ENCODE measurements at places on chromosomes 7 and 10. TPM values are rescaled to one million over a fixed set of nuclear protein-coding genes. Genes with fewer than 3 reads are reported as not detected.
A peak's percentile ranks its signal among the peaks of the same experiment; 100 is the strongest.

- DNase-seq: no peak
These were observed 60.8 kb downstream of the MDH2 start for GRCh38 chr7:76108540-76109233.

- DNase-seq: no peak
These were observed 5.0 kb downstream of the TBX20 start for GRCh38 chr7:35248576-35249536.

GRCh38 chr10:58913717-58914116 lies 262.7 kb upstream of the PHYHIPL start:
- no peak for DNase-seq

GRCh38 chr7:63899691-63900393 lies 98.8 kb upstream of the ZNF722 start:
- peak; percentile 81 for DNase-seq

DNA sequence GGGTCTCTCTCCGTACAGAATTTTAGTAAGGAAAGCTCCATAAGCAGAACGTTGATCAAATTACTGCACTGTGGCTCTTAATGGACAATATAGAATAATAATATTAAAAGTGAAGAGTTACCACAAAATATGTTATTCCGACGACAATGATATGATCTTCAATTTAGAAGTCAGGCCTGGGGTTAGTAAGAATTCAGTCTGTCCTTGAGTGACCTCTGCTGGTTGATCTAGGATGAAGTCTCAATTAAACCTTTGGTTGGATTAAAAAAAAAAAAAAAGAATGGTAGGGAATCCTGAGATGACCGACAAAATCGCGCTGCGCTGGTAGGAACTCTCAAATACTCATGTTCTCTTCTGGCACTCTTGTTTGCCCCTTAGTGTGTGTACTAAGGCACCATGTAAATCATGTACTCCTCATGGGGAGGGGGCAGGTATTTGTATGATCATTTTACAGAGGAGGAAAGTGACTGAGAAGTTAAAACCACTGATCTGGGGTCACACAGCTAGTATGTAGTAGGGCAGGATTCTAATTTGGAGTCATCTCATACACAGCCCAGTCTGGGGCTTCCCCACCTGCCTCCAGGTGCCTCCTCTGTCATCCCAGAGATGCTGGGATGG lies 161.3 kb upstream of the NPVF start:
- no peak for DNase-seq

- DNase-seq: peak; percentile 37
These were observed 38.0 kb downstream of the ZNF777 start for GRCh38 chr7:149422914-149423301.

DNA sequence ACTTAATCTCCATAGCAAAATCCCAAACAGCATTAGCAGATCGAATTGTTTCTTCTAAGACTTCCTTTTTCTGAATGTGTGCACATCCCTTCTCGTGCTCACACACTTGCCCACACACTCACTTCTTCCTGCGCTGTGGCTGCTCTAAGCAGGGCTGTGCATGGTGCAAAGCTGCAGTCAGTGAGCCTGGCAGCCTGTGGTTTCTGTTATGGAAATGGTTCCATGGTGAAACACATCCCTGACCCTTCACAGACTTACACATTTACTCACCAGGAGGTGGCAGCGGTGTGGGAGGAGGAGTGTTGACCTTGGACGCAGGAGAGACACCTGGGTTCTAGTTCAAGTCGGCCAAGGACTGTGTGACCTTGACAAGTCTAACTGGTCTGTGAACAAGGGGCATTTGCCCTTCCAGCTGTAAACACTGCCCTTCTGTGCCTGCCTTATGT lies 24.9 kb downstream of the MTURN start:
- DNase-seq: peak; percentile 27

DNA sequence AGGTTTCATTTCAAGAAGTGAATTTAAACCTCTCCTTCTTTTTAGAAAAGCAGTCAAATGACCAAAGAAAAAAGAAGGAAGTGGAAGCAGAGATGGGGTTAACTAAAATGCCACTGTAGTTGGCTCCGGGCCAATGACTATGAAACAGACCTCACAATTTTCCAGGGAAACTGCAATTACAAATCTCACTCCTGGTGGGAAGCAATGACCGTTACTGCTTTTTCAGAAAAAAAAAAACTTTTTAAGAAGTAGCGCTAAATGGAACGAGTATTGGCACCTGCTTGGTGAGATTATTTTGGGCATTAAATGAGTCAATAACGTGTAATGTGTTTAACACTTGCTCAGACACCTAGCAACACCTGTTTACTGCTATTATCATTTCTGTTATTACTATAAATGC lies 1.2 kb downstream of the SFRP4 start:
- no peak for DNase-seq

- DNase-seq: no peak
These were observed 84.0 kb downstream of the ORC5 start for GRCh38 chr7:104123786-104124185.

DNA sequence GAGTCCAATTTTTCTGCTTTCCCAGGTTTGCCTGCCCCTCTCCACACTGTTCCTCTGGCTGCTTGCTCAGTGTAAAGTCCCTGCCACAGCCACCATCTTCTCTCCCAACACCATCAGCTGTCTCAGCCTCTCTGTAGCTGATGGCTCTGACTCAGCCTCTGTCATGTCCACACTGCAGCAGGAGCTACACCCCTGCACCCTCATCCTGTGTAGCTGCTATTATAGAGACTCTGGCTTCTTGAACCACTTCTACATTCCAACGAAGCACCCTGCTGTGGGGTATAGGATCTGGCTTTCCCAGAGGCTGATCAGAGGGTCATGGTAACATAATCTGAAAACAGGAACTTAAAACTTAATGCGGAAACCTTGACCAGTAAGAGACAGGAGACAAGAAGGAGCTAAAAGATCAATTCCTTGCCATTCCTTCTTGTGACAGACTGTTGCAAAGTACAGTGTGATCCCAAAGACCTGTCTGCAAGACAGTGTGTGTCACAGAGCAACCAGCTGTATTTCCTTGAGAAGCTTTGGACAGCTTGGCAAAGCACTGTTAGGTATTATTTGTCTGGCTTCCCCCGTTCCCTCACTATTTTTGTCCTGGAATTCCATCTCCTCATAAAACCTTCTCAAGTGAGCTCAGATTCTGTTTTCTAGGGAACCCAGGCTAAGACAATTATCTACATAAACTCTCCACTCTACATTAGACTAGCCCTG lies 42.3 kb downstream of the NRCAM start:
- DNase-seq: no peak

DNA sequence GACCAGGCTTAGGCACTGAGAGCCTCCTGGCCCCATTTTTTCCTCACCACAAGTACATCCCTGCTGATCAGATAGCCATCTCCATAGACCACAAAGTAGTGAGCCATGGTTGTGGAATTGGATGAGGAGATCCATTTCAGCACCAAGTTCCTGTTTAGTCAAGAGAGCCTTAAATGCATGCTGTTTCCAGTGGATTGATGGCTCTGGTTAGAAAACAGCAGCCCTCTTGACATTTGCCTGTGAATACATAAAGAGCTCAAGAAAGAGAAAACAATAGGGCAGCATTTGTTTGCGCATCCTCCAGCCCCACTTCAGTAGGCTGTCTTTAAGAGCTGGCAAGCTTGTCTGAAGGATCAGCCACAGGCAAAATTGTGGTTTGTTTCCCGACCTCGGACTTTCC lies 251.2 kb downstream of the POU6F2 start:
- DNase-seq: no peak

DNA sequence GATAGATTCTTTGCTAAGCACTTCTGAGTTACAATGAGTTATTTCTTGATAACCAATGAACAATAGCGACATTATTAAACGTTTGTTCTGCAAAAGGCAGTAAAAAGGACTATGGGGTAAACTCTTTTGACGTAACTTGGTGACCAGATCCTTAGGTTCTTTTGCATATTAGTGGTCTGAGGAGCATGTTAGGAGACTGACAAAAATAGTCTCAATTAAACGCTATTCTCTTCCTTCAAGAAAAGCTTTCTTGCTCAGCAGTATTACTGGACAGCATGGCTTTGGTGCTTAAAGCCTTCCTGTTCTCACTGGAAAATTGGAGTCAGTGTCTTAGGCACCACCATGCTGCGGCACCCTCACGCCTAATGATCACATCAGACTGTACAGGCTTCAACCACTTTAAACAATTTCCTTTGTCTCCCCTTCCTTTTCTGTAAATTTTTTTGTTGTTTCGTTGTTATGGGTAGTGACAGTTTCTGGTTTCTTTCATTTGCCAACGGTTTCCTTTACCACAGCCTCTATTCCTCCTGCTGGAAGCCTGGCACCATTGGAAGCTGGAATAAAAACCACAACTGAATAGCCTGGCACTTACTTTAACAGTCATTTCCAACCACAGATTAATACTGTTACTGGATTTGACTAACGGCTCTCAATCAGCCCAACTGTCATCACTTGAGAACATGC lies 49.2 kb upstream of the FAM133B start:
- DNase-seq: peak; percentile 54

GRCh38 chr7:16942929-16943509 lies 61.2 kb upstream of the AGR3 start:
- no peak for DNase-seq

- no peak for DNase-seq
These were observed 351.2 kb downstream of the DGKB start for GRCh38 chr7:14551310-14551709.

GRCh38 chr10:106515206-106515790 lies 649.2 kb downstream of the SORCS1 start:
- DNase-seq: no peak

GRCh38 chr7:30584965-30585364 lies 9.7 kb upstream of the GARS1 start:
- DNase-seq: no peak

DNA sequence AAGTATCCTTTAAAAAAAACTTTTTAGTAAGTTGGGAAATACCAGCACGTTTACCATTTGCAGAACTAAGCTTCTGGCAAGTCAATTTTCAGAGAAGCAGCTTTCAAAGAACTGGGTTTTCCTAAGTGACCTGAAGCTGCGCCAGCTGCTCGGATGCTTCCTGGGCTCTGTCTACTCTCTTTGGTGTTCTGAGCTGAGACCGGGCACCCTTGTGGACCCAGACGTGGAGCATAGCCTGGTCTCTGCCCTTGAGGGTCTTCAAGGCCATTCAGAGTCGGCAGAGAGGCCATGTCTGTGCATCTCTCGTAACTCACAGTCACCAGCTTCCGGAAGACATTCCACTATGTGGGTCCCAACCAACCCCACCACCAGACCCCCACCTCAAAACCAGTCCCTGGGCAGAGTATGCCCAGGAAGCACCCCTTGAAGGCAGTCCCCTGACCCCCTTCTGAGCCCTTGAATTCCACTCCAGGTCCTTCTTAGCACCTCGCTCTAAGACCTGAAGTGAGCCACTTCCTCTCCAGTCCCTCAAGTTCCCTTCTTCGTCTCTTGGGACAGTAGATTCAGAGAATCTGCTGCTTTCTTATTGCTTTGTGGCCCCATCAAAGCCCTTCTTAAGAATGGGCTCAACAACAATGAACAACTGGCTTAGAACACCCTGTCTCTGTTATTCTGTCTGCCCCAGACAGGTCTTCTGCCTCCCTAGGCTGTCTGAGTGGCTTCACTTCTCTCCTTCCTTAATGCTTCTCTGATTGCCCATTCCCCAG lies 8.5 kb downstream of the CALML5 start:
- DNase-seq: no peak

DNA sequence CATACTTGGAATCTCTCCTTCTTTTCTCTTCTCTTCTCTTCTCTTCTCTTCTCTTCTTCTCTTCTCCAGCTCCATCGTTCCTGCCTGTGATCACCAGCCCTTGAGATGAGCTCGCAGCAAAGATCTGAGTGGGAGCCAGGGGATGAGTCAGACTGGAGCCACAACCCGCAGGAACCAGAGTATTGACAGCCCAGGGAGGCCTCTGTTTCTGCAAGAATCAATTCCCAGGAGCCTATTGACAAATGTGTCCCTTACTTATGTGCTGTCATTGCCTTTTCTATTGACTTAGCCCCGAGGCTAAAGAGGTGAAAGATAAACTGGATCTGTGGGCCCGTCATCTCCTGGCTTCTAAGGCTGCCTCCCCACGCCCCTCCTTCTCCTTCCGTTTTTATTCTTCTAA lies 13.1 kb upstream of the HABP2 start:
- DNase-seq: no peak

GRCh38 chr10:132173185-132173584 lies 13.6 kb upstream of the DPYSL4 start:
- no peak for DNase-seq

- DNase-seq: peak; percentile 65
These were observed 166.3 kb downstream of the NEURL1 start for GRCh38 chr10:103659674-103660363.

DNA sequence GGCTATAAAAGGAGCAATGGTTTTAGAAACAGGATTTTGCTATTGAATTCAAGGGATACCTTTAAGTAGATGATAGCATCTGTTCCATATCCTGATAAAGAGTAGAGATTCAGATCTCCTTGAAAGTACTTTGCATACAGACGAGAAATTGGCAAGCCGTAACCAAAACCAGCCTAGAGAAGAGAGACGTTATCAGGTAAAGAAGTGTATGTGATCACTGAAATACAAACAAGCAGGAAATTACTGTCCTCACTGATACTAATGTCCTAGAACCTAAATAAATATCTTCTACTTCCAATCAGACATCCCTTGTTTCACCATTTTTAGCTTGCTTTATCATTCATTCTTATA lies 9.4 kb downstream of the PDK4 start:
- DNase-seq: no peak

DNA sequence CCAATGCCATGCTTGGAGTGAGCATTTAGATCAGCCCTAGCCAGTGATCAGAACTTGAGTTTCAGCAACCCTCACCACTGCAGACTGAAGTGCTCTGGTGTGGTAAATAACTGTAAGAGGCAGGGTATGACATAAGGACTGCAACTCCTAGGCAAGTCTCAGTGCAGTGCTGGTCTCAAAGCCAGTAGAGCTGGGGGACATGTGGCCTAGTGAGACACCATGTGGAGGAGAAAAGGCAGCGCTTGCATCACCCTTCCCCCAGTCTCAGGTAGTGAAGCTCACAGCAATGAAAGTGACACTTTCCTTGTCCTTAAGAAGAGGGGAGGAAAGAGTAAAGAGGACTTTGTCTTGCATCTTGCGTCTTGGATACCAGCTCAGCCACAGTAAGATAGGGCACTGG lies 386.8 kb upstream of the POT1 start:
- DNase-seq: no peak

DNA sequence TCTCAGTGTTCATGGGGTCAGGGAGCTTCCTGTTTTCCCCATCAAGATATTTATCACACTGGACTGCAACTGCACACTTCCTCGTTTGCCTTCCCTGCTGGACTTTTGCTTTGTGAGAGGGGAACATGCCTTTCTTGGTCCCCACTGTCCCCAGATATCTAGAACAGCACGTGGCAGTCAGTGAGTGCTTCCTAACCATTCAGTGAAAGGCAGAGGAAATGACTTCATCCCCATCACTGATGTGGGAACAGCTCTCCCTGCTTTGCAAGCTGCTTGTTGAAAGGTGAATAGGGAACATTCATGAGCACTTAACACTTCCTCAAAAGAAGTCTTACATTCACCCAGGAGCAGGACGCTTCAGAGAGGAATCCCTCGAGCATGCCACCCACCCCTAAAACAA lies 135.4 kb downstream of the MYOF start:
- no peak for DNase-seq

- DNase-seq: no peak
These were observed 70.2 kb downstream of the ZRANB1 start for GRCh38 chr10:125011926-125012705.

GRCh38 chr7:123945938-123946337 lies 20.9 kb downstream of the SPAM1 start:
- DNase-seq: no peak

- DNase-seq: no peak
These were observed 5.1 kb upstream of the ZNF32 start for GRCh38 chr10:43653746-43654145.

Gene EBLN1
- total RNA-seq: not detected

Gene SPAM1
- total RNA-seq: not detected

Gene NEUROD6
- total RNA-seq: not detected

Gene PLEKHS1
- not detected for total RNA-seq

Gene CPEB3
- 1.9 TPM for total RNA-seq

Gene TSPAN12
- total RNA-seq: not detected

Gene WDR86
- total RNA-seq: not detected

Gene CYP3A5
- total RNA-seq: not detected
